ENCODE measurements at places on chromosomes 12 and 14.
A peak's percentile ranks its signal among the peaks of the same experiment; 100 is the strongest.

DNA sequence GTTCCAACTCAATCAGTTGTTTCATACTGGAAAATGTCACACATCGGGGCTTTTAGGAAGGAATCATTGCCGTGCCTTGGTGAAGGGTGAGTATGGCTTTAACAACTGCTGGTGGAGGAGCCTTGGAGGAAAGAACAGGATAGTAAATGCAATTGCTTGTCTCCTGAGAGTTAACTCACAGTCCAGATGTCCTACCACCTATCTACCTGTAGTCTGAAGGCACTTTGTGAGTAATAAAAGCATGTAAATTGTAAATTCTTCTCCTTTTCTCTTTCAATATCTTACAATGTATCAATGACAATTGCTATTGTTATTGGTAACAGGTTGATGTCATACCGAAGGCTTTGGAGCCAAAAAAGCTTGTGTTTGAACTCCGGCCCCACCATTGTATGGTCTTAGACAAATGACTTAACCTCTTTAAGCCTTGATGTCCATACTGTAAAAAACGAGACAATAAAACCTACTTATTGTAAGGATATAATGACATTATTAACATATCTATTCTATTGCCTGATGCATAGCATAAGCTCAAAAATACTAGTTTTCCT lies 397.4 kb downstream of the ADAMTS20 start:
- DNase-seq: no peak

GRCh38 chr14:69951263-69951662 lies 72.0 kb downstream of the SMOC1 start:
- DNase-seq: no peak

DNA sequence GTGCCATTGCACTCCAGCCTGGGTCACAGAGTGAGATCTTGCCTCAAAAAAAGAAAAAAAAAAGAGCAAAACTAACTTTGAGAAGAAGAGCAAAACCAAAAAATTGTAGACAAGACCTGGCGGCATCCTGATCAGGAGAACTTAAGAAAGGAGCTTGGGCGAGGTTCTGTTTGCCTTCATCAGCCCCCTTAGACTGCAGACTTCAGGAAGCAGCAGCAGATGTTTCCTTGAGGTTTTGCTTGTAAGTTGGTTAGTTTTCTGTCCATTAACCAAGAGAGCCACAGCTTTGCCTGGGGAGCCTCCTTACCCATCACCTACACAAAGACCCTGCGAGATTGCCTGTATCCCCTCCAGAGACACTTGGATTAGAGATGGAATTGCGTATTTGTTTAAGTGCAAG lies 189.0 kb downstream of the AACS start:
- no peak for DNase-seq

DNA sequence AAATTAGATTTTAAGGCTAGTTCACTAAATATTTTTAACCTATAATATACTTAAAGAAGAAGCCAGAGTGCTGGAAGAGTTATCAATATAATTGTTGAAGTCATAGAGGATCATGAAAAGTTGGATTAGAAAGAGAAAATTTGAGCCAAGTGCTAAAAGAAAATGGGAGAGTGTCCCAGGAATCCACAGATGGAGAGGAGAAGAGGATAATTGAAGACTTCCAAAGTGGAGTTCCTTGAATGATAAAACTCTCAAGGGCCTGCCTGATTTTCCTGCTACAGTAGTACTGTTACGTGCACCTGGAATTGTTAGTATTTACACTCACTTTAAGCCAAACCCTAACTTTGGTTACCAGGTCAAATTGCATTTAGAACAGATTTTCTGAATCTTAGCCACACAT lies 113.2 kb downstream of the MSRB3 start:
- DNase-seq: no peak

DNA sequence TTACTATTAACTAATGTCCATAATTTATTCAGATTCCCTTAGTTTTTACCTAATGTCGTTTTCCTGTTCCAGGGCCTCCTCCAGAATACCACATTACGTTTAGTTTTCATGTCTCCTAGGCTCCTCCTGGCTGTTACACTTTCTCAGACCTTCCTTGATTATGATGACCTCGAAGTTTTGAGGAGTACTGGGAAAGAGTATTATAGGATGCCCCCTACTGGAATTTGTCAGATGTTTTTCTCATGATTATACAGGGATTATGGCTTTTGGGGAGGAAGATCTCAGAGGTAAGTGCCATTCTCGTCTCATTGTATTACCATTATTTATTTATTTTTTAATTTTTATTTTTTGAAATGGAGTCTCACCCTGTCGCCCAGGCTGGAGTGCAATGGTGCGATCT lies 17.7 kb upstream of the C1S start:
- DNase-seq: no peak

GRCh38 chr14:104215706-104216334 lies 77.4 kb downstream of the KIF26A start:
- DNase-seq: no peak

DNA sequence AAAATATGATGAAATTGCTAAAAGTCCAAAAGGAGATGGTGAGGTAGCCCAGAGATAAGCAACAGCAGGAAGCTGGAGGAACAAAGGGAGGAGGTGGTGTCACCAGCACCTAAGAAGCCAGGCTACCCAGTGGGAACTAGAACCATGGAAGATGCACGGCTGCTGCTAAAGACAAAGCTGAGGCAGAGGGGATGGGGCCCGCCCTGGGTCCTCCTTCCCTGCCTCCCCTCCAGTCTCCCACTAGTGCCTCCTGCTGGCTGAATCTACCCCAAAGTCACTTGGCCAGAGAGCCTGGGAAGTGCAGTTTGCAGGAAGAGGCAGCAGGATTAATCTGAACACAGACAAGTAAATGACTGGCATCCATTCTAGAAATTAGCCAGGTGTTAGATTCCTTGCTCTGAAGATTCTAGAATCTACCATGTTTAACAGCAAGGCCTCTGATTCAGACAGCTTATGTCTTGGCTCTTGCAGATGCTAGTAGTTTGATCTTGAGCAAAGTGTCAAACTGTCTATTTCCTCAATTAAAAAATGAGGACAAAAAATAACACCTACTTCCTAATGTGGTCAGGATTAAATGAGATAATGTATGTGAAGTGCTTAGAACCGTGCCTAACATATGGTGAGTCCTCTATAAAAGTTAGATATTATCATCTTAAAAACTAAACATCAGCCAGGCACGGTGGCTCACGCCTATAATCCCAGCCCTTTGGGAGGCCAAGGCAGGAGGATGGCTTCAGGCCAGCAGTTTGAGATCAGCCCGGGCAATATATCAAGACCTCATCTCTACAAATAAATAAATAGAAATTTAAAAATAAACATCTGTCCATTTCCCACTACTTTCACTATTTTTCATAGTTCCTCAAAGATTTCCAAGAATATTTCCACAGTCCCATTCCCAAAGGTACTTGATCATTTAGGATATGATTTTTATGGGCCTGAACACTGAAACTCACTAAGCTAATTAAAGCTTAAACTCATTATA lies 5.8 kb upstream of the LRP10 start:
- no peak for DNase-seq

GRCh38 chr12:17950898-17951297 lies 139.1 kb downstream of the RERGL start:
- no peak for DNase-seq

- no peak for DNase-seq
Measured at GRCh38 chr12:50142993-50143392, 24.2 kb downstream of the CERS5 start.

DNA sequence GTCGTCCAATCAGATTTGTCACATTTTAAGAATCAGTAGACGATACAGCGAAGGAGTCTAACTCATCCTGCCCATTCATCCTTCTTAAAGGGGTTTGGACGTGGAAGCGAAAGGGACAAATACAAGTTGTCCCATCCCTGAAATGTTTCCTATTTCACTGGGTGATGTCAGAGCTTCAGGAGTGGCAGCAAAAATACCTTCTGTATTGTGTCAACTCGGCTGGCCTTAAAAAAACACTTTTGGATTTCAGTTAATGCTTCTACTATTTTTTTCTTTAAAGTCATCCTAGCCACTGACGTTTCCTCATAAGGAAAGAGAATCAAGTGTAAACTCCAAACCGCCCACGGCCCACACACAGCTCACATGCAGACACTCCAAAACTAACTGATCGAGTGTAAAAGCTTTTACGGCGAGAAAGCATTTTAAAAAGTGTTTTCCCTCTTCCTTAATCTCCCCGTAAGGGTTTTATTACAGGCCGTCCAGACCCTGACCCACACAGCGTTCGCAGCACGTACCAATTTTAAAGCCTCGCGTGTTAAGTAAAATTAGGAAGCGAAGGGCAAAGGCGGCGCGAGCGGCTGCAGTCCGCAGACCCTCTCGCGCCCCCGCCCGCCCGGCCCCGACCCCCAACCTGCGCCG lies 593 bp downstream of the CFL2 start:
- DNase-seq: no peak

DNA sequence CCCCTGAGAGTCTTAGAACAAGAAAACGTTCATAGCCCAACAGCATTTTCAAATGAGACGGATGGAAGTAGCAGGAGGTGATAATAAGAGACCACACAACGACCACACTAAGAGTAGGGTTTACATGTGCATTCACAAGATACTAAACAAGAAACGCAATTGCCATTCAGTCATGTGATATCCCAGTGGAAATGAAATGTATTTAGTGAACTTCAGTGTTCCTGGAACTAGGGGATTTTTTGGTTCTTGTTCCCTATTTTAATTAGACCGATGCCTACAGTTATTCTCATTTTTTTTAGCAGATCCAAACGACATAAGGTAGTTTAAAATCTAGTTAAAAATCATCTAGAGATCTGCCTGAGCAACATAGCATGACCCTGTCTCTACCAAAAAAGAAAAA lies 150.0 kb downstream of the GPR65 start:
- no peak for DNase-seq

- no peak for DNase-seq
Measured at GRCh38 chr12:6533653-6533922, 729 bp upstream of the GAPDH start.

DNA sequence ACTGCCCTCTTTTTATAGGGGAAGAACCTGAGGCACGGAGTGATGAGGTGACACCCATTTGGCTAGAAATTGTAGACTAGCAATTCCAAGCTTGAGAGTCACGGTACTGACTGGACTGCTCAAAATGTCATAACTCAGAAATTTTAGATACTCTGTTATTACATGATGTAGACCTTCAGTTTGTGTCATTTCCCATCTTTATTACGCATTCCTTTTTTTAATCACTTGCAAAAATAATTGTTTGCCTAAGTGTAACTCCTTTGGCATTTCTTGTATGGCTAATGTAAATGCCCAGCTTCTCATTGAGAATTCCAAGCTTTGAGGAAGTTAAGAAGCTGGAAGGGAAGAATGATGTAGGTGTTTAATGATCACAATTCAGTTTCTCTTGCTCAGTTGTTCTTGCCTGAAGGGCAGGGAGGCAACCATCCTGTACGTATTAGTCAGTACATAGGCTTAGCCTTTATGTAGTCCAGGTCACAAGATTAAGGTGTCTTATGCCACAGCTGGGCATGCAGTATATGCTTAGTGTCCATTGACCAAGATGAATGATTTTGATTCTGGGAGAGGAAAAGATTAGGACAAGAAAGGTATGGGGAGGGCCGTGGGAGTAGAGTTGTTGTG lies 68.2 kb upstream of the EVL start:
- DNase-seq: no peak

GRCh38 chr14:23697680-23698079 lies 61.5 kb downstream of the DHRS2 start:
- DNase-seq: no peak

DNA sequence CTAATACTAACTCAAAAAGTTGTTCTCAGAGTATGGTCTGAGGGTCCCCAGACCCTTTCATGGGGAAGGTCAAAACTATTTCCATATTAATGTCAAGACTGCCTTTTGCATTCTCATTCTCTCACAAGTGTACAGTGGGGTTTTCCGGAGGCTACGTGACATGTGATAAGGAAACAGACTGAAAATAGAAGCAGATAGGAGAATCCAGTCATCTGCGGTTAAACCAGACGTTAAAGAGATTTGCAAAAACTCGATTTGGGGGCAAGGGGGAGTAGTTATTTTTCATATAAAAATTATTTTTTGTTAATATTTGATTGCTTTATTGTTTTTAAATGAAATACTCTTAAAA lies 1.0 kb upstream of the NAP1L1 start:
- peak; percentile 15 for DNase-seq

Data from stimulated activated CD8-positive, alpha-beta memory T cell treated with anti-CD3 and anti-CD28 coated beads, Interleukin-12 subunit alpha, Interleukin-12 subunit beta, amount 100 ng/mL, for 1 hour (primary cell).